ENCODE measurements at places on chromosomes 16 and 17.

DNA sequence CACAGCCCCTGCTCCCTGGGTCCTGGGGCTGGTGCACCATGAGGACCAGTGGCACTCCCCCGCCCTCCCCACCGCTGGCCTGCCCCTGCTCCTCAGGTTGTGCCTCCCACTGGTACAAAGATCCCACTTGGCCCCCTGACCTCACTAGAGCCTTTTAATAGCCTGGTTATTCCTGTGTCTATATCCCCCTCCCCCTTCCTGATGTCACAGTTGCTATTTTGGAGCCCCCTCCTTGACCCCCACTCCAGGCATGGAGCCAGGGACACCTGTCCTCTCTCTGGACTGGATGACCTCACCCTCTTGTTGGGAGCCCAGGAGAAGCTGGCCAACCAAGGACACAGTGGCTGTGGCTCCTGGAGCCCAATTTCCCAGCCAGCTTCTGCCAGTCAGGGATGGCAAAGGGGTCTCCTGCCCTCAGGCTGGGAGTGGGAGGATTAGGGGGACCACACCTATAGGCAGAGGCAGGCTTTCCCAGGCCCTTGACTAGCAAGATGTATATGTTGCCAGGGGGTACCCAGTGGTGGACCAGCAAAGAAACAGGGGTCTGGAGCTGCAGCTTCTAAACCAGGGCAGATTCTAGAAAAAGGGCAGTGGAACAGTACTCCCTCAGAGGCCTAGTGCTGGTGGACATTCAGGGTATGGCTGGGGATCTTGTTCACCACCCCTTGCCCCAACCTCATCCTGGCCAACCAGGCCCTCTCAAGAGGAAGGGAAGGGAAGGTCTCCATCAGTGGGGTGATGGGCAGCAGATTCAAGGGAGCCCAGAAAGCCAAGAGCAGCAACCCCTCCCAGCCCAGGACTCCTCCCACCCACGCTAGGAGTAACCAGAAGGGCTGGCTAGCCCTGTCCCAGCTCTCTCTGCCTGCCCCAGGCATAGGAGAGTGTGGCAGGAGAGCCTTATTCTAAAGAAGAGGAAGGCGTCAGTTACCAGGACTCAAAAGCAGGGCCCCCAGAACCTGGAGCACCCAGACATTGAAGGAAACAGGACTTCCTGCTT is 10.9 kb downstream of the HDAC5 start:
- DNase-seq = no peak

DNA sequence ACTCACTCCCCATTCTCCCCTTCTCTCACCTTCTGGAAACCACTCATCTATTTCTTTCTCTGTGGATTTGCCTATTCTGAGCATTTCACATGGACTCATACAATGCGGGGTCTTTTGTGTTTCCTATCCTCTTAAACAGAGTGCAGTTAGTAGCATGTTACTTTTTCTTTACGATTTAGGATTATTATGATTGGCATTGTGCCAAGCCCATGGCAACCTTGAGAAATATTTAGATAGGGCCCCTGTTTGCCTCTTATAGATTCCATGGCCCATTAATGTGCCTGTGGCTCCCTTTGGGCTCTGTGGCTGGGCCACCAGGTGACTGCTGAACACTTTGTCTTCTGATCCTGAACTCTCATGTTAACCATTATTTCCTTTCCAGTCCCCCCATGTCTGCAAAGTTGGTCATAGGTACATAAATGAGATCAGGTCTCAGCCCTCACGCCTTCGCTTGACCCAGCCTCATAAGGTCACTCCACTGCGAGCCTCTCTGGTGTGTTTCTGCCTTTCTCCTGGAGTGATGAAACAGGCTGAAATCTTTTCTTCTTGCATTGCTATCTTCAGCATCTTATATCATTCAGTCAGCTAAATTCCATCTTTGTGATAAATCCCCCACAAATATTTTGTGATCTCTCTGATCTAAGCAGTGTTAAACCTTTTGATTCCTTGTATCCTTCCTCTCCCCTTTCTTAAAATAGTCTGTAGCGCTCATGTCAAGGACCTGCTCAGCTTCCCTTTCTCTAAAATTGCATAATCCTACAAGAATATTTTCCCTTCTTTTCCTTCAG is 44.0 kb downstream of the MYH3 start:
- DNase-seq = no peak

DNA sequence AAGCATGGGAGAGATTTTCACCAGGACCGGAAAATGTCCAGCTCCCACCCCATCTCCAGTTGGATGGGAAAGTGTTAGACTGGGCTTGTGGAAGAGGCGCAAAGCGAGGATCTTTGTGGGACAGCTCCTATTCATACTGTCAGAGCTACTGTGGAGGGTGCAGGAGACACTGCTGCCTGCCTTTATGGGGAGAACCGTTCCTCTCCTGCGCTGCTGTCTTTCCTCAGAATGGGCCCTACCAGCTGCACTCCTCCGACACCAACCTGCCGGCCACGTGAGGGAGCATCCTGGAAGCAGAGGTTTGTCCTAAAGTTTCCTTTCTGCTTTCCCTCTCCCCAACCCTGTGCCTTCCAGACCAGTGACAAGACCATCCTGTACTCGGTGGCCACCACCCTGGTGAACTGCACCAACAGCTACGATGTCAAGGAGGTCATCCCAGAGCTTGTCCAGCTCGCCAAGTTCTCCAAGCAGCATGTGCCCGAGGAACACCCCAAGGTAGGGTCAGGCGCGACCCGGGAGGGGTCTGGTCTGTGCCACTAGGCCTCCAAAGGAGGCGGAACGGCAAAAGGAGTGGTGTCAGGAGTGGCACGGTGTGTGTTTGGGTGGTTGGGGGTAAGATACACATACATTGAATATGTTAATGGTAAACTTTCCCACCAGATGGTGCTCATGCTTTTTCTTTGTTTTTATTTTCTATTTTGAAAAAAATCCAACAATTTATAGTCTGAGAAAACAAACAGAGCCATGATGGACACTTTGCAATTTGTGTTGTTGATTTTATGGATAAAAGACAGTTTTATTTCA is 23.0 kb downstream of the SLC35G3 start:
- no peak for DNase-seq

- no peak for DNase-seq
Measured at GRCh38 chr16:77310877-77311276, 111.7 kb downstream of the SYCE1L start.

DNA sequence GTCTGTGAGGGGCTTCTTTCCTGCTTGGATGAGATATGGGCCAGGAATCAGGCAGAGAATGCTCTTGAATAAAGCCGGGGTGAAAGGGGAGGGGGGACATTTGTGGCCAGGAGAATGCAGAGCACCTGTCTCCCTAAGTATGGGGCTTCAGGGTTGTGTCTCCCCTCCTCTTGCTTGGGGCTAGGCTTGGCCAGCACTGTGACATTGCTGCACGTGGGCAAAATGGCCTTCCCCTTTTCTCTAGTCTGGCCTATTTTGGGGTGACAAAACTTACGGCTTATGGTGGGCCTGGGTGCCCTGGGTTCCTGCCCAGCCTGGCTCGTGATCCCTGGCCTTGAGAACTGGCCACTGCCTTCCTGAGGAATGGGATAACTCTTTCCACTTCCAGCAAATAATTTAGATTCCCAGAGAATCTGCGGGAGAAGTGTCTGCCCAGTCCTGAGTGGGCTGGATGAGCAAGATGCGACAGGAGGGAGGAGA is 5.6 kb downstream of the NFE2L1 start:
- DNase-seq = no peak
